HCT116 (cell line): ENCODE measurements at places on chromosomes 11 and 22.

DNA sequence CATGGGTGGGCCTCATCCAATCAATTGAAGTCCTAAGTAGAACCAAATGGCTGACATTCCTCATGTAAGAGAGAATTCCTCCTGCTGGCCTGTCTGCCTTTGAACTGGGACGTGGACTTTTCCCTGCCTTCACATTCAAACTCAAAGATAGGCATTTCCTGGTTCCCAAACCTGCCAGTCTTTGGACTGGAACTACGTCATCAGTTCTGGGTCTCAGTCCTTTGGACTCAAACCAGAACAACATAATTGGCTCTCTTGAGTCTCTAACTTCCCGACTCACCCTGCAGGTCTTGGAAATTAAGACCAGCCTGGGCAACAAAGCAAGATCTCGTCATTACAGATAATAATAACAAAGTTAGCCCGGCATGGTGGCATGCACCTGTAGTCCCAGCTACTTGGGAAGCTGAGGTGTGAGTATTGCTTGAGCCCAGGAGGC lies 38.7 kb upstream of the NARS2 start:
- DNase-seq, result no peak

DNA sequence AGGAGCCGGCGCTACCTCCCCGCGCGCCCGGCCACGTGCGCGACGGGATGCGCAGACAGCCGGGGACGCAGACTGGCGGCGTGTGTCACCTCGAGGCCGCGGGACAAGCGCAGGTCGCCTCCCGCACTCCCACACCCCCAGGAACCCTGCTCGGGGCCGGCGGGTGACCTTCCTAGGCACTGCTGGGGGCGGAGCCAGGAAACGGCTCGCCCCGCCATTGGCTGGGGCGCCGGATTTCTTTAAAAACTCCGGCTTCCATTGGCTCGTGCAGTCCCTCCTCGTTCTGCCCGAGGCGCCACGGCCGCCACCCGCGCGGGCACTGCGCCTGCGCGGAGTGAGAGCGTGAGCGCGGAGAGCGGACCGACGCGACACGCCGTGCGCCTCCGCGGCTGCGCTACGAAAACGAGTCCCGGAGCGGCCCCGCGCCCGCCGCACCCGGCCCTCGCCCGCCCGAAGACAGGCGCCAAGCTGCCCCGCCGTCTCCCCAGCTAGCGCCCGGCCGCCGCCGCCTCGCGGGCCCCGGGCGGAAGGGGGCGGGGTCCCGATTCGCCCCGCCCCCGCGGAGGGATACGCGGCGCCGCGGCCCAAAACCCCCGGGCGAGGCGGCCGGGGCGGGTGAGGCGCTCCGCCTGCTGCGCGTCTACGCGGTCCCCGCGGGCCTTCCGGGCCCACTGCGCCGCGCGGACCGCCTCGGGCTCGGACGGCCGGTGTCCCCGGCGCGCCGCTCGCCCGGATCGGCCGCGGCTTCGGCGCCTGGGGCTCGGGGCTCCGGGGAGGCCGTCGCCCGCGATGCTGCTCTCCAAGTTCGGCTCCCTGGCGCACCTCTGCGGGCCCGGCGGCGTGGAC lies at the start of gene PIM3:
Gene PIM3, plus strand, starts transcription at position 614 of the 846 bp plus-strand sequence. Its CDS starts 176 bp downstream, at position 790.
- DNase-seq, result peak; percentile 93

- no peak for DNase-seq
Observed at GRCh38 chr22:33315954-33316353, 257.8 kb upstream of the SYN3 start.

- DNase-seq, result no peak
Observed at GRCh38 chr11:41379084-41379483, 80.4 kb downstream of the LRRC4C start.

DNA sequence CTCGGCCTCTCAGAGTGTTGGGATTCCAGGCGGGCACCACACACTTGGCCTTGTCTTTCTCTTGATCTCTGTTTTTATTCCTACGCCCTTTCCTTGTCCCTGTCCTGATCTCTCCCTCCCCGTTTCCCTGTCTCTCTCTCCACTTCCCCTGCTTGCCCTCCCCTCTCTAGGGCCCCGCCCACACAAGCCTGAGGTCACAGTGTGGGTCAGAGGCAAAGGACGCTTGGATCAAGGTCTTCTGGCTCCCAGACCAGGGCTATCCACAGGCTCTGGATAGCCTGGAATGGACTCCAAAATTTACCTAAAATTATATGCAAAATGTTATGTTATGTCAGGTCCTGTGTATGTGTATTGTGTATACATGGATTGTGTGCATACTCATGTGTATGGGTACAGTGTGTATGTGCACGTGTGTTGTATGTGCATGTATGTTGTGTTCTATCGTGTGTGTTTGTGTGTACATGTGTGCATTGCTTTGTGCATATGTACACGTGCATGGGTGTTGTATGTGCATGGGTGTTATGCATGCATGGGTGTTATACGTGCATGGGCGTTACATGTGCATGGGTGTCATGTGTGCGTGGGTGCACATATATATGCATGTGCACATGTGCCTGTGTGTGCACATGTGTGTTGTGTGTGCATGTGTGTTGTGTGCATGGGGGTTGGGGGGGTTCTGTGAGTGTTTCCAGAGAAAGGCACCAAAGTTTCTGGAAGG lies 38.3 kb downstream of the TP53I11 start:
- DNase-seq, result no peak

GRCh38 chr11:7974668-7975067 lies 9.4 kb upstream of the NLRP10 start:
- no peak for DNase-seq

- no peak for DNase-seq
Observed at GRCh38 chr11:72546866-72547265, 112.5 kb upstream of the CLPB start.

DNA sequence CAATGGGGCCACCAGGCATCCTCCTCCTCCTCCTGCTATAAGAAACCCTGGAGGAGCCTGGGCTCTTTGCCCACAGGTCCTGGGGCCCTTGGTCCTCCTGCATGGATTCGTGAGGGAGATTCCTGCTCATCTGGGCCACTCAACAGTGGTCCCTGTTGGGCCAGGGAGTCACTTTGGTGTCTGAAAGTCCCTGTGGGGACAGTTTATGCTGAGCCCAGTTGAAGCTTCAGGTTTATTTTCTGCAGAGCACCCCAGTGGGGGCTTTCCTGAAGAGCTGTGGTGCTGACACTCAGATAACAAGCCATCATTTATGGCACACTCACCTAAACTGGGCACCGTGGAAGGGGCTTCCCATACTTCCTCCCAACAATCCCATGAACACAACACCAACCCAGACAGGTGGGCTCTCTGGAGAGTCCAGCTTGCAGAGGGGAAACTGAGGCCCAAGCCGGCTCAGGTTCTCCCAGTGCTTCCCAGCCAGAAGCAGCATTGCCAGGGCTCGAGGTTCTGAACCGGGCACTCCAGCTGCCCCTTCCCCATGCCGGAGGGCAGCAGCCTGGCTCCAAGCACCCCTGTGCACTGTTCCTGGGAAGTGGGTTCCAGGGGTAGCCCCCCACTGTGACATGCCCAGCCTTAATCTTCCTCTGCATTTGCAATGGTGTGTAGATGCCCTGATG lies 91.3 kb downstream of the MYEOV start:
- DNase-seq, result no peak

- no peak for DNase-seq
Observed at GRCh38 chr22:40107851-40108378, 69.8 kb upstream of the TNRC6B start.

DNA sequence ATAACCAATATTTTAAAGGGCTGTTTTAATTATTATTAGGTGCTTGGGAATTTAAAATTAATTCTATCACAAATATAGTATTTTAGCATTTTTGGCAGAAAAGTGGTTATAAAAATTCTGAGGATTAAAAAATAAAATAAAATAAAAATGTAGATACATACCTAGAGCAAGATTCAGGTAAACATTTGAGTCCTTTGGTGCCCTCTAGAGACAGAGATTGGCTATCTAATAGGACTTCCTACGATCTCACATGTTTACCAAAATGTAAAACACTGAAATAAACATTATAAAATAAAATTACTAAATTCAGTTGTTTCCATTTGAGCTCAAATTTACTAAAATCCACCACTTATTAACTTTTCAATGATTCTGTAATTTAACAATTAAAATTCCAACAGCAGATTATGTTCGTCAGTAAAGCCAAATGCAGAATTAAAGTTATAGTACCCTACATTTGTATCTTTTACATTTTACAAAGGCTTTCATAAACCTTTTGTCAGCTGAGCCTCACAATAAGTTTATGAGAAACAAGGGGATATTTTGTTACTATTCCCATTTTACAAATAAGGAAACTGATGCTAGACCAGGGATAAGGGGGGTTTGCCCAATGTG lies 27.7 kb downstream of the SLC36A4 start:
- DNase-seq, result peak; percentile 22

GRCh38 chr11:82639251-82639650 lies 94.4 kb downstream of the FAM181B start:
- DNase-seq, result no peak

DNA sequence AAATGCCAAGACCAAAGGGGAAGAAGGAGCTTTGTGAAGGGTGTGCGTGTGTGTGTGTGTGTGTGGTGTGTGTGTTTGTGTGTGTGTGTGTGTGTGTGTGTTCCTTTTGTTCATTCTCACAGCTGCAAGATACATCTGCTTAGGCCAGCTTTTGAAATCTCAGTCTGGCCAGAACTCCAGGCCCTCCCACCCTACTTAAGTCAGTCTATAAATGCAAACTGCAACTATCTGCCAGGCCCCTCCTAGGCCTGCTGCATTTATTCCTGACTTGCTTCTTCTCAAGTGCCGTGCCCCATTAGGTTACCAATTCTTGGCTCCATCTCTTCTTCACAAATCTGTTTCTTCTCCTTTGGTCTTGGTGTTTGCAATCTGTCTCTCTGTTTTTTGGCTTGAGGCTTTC lies 21.6 kb upstream of the RIC3 start:
- DNase-seq, result no peak

- no peak for DNase-seq
Observed at GRCh38 chr11:130776061-130776419, 140.2 kb downstream of the SNX19 start.

- DNase-seq, result no peak
Observed at GRCh38 chr11:418343-419247, 3.8 kb upstream of the SIGIRR start.
